Melanocyte of skin (primary cell): ENCODE measurements at places on chromosomes 13 and 19. TPM values are rescaled to one million over a fixed set of nuclear protein-coding genes. Genes with fewer than 3 reads are reported as not detected.

The CD33 gene
- total RNA-seq: not detected in 2 replicates

The LRP3 gene
- 7.9 and 11.0 TPM in 2 replicates for total RNA-seq

The RXFP2 gene
- not detected in 2 replicates for total RNA-seq

The LRFN3 gene
- 5.7 and 6.5 TPM in 2 replicates for total RNA-seq

The STARD13 gene
- total RNA-seq: 11.7 and 18.2 TPM in 2 replicates

The CLEC4M gene
- not detected in 2 replicates for total RNA-seq

The CERS1 gene
- 5.7 and 11.1 TPM in 2 replicates for total RNA-seq

The ZIC2 gene
- total RNA-seq: not detected in 2 replicates

The C19orf85 gene
- total RNA-seq: not detected in 2 replicates

The OR10H1 gene
- not detected in 2 replicates for total RNA-seq

The CNN2 gene
- 22.0 and 78.1 TPM in 2 replicates for total RNA-seq

The LILRB3 gene
- total RNA-seq: not detected in 2 replicates

The ZNF134 gene
- 21.6 and 24.7 TPM in 2 replicates for total RNA-seq

The SLC7A10 gene
- not detected in 2 replicates for total RNA-seq

The COX6B2 gene
- under 0.01 TPM in 1 of 2 replicates, not detected in the other for total RNA-seq

The POU2F2 gene
- total RNA-seq: under 0.01 TPM in 1 of 2 replicates, not detected in the other

The CGB1 gene
- total RNA-seq: not detected in 2 replicates

The EFNB2 gene
- total RNA-seq: 10.3 and 29.5 TPM in 2 replicates

The MAST1 gene
- 2.1 and 3.6 TPM in 2 replicates for total RNA-seq

The FBXL12 gene
- 17.9 and 18.6 TPM in 2 replicates for total RNA-seq

The MAMSTR gene
- 0.33 and 0.77 TPM in 2 replicates for total RNA-seq

The MIA gene
- total RNA-seq: 7.3 and 22.7 TPM in 2 replicates

The PSG3 gene
- not detected in 2 replicates for total RNA-seq

The SHISA7 gene
- not detected in 2 replicates for total RNA-seq
